Right renal cortex interstitium (tissue), 3 donors: ENCODE measurements at places on chromosomes 1 and 21. TPM values are rescaled to one million over a fixed set of nuclear protein-coding genes. Genes with fewer than 3 reads are reported as not detected.
A peak's percentile ranks its signal among the peaks of the same experiment; 100 is the strongest.

- DNase-seq: no peak
Measured at GRCh38 chr1:12577020-12577419, 41.0 kb downstream of the DHRS3 start.

- DNase-seq: no peak
Measured at GRCh38 chr1:174408146-174408545, 39.6 kb upstream of the GPR52 start.

GRCh38 chr1:86375688-86376087, 20.4 kb downstream of the ODF2L start:
- no peak for DNase-seq

DNA sequence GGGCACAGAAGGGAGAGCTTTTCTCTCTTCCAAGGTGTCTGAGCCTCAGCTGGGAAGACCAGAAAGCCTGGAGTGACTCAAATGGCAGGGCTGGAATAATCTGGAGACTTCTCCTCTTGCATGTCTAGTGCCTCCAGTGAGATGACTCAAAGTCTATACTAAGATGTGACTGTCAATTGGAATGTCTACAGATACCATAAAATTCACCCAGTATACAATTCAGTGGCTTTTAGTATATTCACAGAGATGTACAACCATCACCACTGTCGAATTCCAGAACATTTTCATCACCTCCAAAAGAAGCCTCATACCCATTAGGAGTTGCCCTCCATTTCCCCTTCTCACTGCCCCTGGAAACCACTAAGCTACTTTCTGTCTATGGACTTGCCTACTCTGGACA, 47.9 kb upstream of the CNN3 start:
- DNase-seq: no peak

DNA sequence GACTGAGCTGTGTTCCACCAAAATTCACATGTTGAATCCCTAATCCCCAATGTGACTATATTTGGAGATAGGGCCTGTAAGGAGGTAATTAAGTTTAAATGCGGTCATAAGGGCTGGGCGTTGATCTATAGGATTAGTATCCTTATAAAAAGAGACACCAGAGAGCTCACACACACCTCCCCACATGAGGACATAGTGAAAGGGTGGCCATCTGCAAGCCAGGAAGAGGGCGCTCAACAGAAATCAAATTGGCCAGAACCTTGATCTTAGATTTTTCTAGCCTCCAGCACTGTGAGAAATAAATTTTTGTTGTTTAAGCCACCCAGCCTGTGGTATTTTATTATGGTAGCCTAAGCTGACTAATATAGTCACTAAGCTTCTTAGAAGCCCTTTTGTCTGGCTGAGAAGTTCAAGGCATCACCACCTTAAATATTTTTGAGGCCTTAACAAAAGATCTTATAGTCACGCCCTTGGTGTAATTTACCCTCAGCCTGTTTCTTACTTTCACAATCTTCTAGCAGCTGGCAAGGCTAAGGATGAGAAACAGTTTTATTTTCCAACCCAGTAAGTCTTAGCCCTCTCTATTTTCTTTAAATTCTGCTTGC, 28.8 kb downstream of the GORAB start:
- no peak for DNase-seq

- no peak for DNase-seq
Measured at GRCh38 chr1:35177237-35177786, 15.6 kb downstream of the SFPQ start.

- no peak for DNase-seq
Measured at GRCh38 chr1:27379564-27380122, 3.5 kb downstream of the CD164L2 start.

DNA sequence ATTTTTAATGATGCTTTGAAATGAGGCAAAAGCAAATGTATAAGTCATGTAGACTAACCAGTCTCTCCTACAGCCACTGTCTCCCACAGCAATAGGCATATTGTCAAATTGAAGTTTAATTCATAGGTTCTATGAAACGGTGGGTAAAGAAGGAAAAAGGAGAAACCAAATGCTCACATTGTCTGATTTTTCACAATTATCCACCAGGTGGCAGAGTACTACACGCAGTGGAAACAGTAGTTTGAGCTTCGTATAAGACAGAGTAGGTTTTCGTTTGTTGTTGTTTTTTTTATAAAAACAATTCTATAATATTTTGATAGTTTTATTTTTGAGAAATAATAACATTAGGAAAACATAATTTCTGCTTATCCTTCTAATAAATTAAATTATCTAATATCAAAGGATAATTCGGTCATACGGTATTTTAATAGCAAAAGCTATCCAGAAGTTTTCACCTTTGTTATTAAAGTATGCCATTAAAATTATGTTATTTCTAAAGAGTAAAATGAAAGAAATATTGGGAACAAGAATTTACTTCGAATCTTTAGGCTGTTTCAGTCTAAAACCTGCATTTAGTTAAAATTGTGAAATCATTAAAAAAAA, 39.1 kb downstream of the TYW3 start:
- peak; percentile 18 for DNase-seq

TNFRSF4 gene
- 0.93 TPM for polyA plus RNA-seq

RUNX1 gene
- 2.1 TPM for polyA plus RNA-seq

PHC2 gene
- 102 TPM for polyA plus RNA-seq

CNTN2 gene
- 0.69 TPM for polyA plus RNA-seq

KPRP gene
- not detected for polyA plus RNA-seq

CFHR3 gene
- 0.28 TPM for polyA plus RNA-seq

ATP1A4 gene
- 0.37 TPM for polyA plus RNA-seq

LRRC53 gene
- 0.07 TPM for polyA plus RNA-seq

TTC34 gene
- 0.45 TPM for polyA plus RNA-seq

PFKL gene
- polyA plus RNA-seq: 105 TPM
